Camera-type eye (tissue), 1 donor: ENCODE measurements at places on chromosomes 2 and 18. TPM values are rescaled to one million over a fixed set of nuclear protein-coding genes. Genes with fewer than 3 reads are reported as not detected.

Gene ALPG
- not detected for total RNA-seq

Gene CAPG
- 27.8 TPM for total RNA-seq

Gene GREB1L
- total RNA-seq: 14.9 TPM

Gene FBXO41
- 6.7 TPM for total RNA-seq

Gene CPO
- not detected for total RNA-seq

Gene REG3A
- not detected for total RNA-seq

Gene SP3
- total RNA-seq: 183 TPM

Gene TMEM247
- not detected for total RNA-seq

Gene ABCG5
- total RNA-seq: 0.27 TPM

Gene TGFA
- 3.4 TPM for total RNA-seq

Gene SLC5A7
- 1.1 TPM for total RNA-seq

Gene TMEM127
- total RNA-seq: 23.3 TPM

Gene RAX
- 111 TPM for total RNA-seq

Gene RGPD3
- 1.3 TPM for total RNA-seq

Gene NFE2L2
- total RNA-seq: 92.3 TPM

Gene DUSP11
- total RNA-seq: 42.8 TPM

Gene SEMA4C
- 57.8 TPM for total RNA-seq

Gene TNFAIP6
- total RNA-seq: 7.2 TPM

Gene COL3A1
- 7,166 TPM for total RNA-seq

Gene LHCGR
- total RNA-seq: 8.3 TPM

Gene CDH7
- 40.7 TPM for total RNA-seq

Gene RESP18
- total RNA-seq: not detected

Gene FRZB
- 66.1 TPM for total RNA-seq

Gene DLGAP1
- 25.9 TPM for total RNA-seq

Gene C2orf76
- total RNA-seq: 19.1 TPM

Gene MARCHF4
- 2.9 TPM for total RNA-seq

Gene TRAF3IP1
- 19.4 TPM for total RNA-seq

Gene ZNF521
- 99.6 TPM for total RNA-seq

Gene KIF1A
- 133 TPM for total RNA-seq

Gene MYO3B
- 9.1 TPM for total RNA-seq

Gene ASB3
- total RNA-seq: 69.9 TPM

Gene ANKRD29
- total RNA-seq: 6.7 TPM

Gene GALNT5
- total RNA-seq: 8.3 TPM

Gene EMX1
- total RNA-seq: not detected

Gene MSH2
- 96.4 TPM for total RNA-seq

Gene KCMF1
- total RNA-seq: 49.3 TPM
